ENCODE measurements at places on chromosomes 16 and 17. TPM values are rescaled to one million over a fixed set of nuclear protein-coding genes. Genes with fewer than 3 reads are reported as not detected.

DNA sequence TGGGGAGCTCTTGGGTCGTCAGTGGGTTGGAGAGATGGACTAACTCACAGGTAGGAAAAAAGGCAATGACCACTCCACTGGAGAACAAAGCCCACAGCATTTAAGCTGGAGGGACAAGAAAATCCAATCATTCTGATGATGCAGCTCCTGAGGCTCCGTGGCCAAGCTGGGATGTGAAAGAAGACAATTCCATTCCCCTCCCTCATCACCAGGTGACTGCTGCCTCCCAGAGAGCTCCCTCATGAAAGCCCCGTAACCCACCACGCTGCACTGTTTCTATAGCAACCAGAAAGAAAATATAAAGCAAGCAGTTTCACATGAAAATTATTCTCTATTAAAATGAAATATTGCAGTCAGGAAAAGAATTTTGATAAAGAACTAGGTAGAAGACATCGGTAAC is 15.2 kb downstream of the ANKRD11 start:
- H3K27me3 ChIP-seq, result no peaks in the 10 kb centered on the region
- peak overlapping the region; percentile 79 for H3K27ac ChIP-seq
- peaks cover 46% of the 10 kb centered on the region for H3K4me1 ChIP-seq
- H3K4me3 ChIP-seq, result no peak overlapping the region
- DNase-seq, result no peak
- H3K36me3 ChIP-seq, result peaks cover 4% of the 10 kb centered on the region

DNA sequence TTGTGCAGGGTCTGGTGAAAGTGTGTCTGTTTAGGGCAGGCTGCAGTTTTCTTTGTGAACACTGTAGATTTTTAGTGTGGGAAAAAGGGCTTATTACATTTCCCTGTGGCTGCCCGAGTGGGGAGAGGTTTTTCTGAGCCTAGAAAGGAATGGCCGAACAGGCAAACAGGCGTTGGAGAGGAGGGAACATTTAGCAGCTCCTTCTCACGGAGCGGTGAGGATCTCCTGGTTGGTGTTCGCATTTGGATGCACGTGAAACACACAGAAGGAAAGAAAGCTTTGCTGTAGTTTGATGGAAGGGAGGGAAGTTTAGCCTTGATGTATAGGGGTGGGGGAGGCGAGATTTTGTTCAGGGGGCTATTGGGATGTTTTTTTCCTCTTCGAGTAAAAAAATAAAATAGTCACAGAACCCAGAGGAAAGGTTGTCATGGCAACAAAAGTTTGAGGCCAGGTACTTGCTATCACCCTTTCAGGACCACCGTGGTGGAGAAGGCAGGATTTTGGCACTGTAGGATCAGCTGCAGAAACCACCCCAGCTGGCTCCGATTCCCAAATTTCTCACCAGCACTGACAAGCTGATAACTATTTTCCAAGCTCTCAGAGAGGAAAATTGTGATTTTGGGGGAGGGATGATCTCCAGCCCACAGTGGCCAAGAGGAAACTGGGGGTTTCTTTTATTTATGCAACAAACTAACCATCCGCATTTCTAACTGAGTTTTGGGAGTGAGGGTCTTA is 3.5 kb downstream of the GSG1L start:
- H3K27me3 ChIP-seq, result peaks cover 62% of the 10 kb centered on the region
- DNase-seq, result no peak
- no peaks in the 10 kb centered on the region for H3K4me1 ChIP-seq
- no peaks in the 10 kb centered on the region for H3K36me3 ChIP-seq

- no peaks in the 10 kb centered on the region for H3K4me1 ChIP-seq
- H3K4me3 ChIP-seq, result no peak overlapping the region
- DNase-seq, result no peak
- H3K27me3 ChIP-seq, result no peaks in the 10 kb centered on the region
- H3K27ac ChIP-seq, result no peak overlapping the region
Measured at GRCh38 chr16:35714665-35715064, 2255.3 kb downstream of the TP53TG3F start.

GRCh38 chr16:4743226-4743878 is 9.0 kb downstream of the DNAAF8 start:
- H3K36me3 ChIP-seq, result no peaks in the 10 kb centered on the region
- no peak for DNase-seq
- no peak overlapping the region for H3K4me3 ChIP-seq
- peaks cover 4% of the 10 kb centered on the region for H3K27me3 ChIP-seq
- H3K27ac ChIP-seq, result no peak overlapping the region

Gene ARHGDIG
- total RNA-seq, result 6.0 TPM

GRCh38 chr17:9817086-9817485 is 4.8 kb downstream of the GSG1L2 start:
- no peak overlapping the region for H3K4me3 ChIP-seq
- H3K4me1 ChIP-seq, result no peaks in the 10 kb centered on the region
- peaks cover 45% of the 10 kb centered on the region for H3K27me3 ChIP-seq
- DNase-seq, result peak; percentile 26

DNA sequence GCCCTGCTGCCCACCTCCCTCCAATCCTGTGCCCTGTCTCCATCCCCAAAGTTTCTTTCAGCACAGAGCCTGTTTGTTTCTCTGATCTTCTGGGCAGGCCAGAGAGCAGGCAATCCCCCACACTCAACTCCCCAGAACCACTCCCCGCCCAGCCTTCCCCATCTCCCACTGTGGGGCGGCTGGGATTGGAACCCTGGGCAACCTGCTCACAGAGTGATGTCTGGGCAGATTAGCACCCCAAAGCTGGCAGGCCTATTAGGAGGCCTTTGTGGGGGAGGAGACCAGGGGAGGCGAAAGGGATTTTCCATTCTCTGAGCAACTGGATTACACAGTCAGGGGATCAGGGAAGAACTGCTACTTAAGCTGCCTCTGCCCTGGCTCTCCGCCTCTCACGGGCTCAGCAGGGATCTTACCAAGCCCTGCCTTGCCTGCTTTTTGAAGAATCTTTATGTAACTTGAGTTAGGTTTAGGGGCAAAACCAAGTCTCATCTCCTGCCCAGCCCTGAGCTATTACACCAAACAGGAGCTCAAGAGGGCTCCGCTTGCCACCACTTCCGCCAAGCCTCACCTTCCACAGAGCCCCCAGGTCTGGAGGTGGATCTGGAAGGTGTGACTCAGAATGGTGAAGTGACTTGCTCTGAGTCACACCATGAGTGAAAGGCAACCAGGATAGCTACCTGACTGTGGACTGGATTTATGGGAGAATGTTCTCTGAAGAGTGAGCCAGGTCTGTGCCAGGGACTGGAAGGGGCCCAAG is 16.0 kb upstream of the LHX1 start:
- peaks cover 5% of the 10 kb centered on the region for H3K27me3 ChIP-seq
- no peak for DNase-seq
- H3K27ac ChIP-seq, result peak overlapping the region; percentile 66
- peaks cover 47% of the 10 kb centered on the region for H3K4me1 ChIP-seq
- no peaks in the 10 kb centered on the region for H3K36me3 ChIP-seq
- no peak overlapping the region for H3K4me3 ChIP-seq

Gene MAP2K4
- 62.0 TPM for total RNA-seq

Gene CD79B
- not detected for total RNA-seq

Gene CPHXL2
- not detected for total RNA-seq

- no peak overlapping the region for H3K27ac ChIP-seq
- no peak overlapping the region for H3K4me3 ChIP-seq
- no peaks in the 10 kb centered on the region for H3K4me1 ChIP-seq
Measured at GRCh38 chr17:12438212-12438611, 227.5 kb upstream of the MYOCD start.

DNA sequence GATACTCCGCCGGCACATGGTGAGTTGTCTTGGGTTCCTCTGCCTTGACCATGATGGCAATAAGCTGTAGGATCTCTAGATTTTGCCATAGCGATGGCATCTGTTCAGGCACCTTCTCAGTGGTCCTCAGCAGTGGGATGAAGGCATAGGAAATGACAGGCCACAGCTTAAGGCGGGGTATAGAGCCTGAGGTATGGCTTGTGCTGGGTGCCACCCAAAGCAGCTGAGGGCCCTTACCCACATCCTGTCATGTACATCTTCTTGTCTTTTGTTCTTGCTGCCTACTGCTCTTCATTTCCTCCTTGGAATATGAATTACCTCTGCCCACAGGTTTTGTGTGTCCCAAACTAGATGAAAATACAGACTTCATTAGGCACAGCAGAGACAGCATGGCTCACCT is 29.5 kb downstream of the KAT7 start:
- H3K4me3 ChIP-seq, result no peak overlapping the region
- H3K4me1 ChIP-seq, result peaks cover 7% of the 10 kb centered on the region
- H3K27me3 ChIP-seq, result no peaks in the 10 kb centered on the region
- no peak overlapping the region for H3K27ac ChIP-seq
- DNase-seq, result no peak

Gene SLC12A3
- not detected for total RNA-seq

Gene PSMD11
- 113 TPM for total RNA-seq

GRCh38 chr16:50587543-50587942 is 39.3 kb downstream of the NKD1 start:
- no peaks in the 10 kb centered on the region for H3K36me3 ChIP-seq
- no peaks in the 10 kb centered on the region for H3K27me3 ChIP-seq
- H3K4me3 ChIP-seq, result no peak overlapping the region
- DNase-seq, result no peak
- no peaks in the 10 kb centered on the region for H3K4me1 ChIP-seq

GRCh38 chr17:73952480-73953205 is 250.8 kb upstream of the RPL38 start:
- DNase-seq, result peak; percentile 67
- no peak overlapping the region for H3K4me3 ChIP-seq

- DNase-seq, result no peak
- H3K27ac ChIP-seq, result peak overlapping the region; percentile 85
- no peak overlapping the region for H3K4me3 ChIP-seq
Measured at GRCh38 chr16:83803811-83804210, 4.0 kb upstream of the HSBP1 start.

DNA sequence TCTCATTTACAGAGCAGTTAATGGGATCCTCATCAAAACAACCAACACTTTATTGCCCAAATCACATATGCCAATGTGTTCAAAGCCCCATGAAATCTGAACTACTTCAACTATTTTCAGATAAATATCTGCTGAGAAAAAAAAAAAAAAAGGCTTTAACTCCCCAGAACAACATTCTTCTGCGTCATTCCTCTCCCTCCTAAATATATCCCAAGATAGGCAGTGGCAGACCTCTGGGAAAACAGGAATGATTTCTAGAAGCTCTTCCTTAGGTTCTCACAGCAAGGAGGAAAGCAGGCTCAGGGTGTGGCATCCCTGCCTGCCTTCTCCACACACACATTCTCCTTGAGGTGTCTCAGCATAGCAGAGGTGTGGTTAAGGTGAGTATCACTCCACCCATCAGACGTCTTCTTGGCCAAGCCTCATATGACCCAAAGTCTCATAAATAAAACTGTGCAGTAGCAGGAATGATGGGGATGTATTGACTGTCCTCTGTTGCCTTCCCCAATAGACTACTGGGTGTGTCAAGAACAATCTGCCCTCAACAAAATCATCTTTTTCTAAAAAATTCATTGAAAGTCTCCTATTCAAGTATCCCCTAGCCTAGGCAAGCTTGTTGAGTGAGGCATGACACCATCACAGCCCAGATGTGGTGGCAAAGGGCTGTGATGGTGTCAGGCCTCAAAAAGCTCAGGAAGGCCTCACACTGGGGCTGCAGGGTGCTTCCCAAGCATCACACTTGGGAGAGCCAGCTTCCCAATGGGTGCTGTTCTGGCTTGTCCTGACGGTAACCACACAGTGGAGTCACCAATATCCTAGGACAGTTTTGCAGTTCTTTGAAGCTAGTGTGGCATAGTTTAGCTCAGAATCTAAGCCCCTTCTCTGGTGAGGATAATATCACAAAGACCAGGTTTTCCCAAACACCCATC is 135.4 kb upstream of the SOX9 start:
- no peak overlapping the region for H3K27ac ChIP-seq
- H3K27me3 ChIP-seq, result peaks cover 11% of the 10 kb centered on the region
- no peak overlapping the region for H3K4me3 ChIP-seq
- H3K36me3 ChIP-seq, result no peaks in the 10 kb centered on the region
- no peak for DNase-seq

- H3K27ac ChIP-seq, result no peak overlapping the region
- DNase-seq, result no peak
- H3K4me3 ChIP-seq, result peak overlapping the region; percentile 45
- no peaks in the 10 kb centered on the region for H3K27me3 ChIP-seq
Measured at GRCh38 chr16:70687102-70687511, 1.3 kb upstream of the MTSS2 start.

Gene NEUROD2
- total RNA-seq, result not detected

GRCh38 chr17:6239241-6239798 is 169.1 kb downstream of the WSCD1 start:
- no peak overlapping the region for H3K27ac ChIP-seq
- no peak overlapping the region for H3K4me3 ChIP-seq
- H3K36me3 ChIP-seq, result no peaks in the 10 kb centered on the region
- peaks cover 46% of the 10 kb centered on the region for H3K27me3 ChIP-seq
- no peak for DNase-seq

Gene RBFOX1
- 0.29 TPM for total RNA-seq

DNA sequence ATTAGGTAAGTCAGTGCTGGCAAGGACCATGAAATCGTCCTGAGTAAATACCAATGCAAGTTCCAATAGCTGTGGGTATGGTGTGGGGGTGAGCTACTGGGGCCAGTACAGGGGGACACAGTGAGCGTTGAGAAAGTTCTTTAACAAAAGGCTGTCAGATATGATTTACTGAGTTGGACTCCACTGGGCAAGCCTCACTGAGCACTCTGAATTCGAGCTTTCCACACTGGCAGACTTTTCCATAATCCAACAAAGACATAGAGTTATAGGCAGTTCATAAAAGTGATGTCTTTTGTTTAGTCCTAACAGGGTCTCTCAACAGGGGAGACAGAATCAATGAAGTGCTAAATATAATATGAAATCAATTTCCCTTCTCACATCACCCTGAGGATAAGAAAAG is 489.0 kb downstream of the KCNJ2 start:
- H3K27ac ChIP-seq, result no peak overlapping the region
- no peak overlapping the region for H3K4me3 ChIP-seq
- peaks cover 5% of the 10 kb centered on the region for H3K4me1 ChIP-seq
- no peak for DNase-seq
- no peaks in the 10 kb centered on the region for H3K27me3 ChIP-seq
- H3K36me3 ChIP-seq, result no peaks in the 10 kb centered on the region

Gene SLC16A13
- 19.6 TPM for total RNA-seq

- H3K4me3 ChIP-seq, result peak overlapping the region; percentile 88
- peaks cover 5% of the 10 kb centered on the region for H3K27me3 ChIP-seq
- H3K36me3 ChIP-seq, result peaks cover 11% of the 10 kb centered on the region
- H3K4me1 ChIP-seq, result peaks cover 4% of the 10 kb centered on the region
- H3K27ac ChIP-seq, result peak overlapping the region; percentile 91
Measured at GRCh38 chr16:2858245-2859025, 465 bp upstream of the PRSS22 start.

All from progenitor cell of endocrine pancreas (in vitro differentiated cells).